ENCODE measurements at places on chromosomes 5 and 9.

DNA sequence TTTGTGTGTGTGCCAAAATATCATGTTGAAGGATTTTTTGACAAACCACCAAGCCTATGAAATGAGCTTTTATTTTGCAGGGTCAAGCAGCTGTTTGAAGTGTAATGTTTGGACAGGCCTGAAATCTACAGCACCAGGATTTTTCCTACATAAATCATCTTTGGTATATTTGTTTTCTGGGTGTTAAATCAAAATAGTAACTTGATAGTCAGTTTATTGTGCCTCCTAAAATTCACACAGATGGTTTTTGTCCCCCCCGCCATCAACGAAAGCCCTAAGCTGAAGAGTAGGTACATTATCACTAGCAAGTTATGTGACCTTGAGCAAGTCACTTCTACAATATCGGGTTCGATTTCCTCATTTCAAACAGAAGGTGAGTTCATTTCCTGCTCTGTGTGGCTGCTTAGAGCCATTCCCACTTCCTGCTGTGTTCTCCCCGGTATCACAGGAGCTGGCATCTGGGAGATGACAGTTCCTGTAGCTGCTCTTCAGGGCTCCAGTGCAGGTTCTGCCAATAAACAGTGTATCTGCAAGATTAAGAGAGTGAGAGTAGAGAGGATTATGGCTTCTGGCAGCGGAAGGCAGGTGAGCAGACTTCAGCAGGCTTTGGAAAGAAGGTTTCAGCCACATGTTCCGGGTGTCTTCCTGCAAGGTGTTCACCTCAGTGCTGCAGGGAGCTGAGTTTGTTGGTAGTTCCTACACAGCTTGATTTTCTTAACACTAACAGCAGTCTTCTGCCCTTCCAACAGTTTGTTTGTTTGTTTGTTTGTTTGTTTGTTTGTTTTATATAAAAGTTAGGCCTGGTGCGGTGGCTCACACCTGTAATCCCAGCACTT lies 48.4 kb upstream of the GNE start:
- peak; percentile 21 for DNase-seq

- no peak for DNase-seq
Measured at GRCh38 chr5:170576602-170577535, 73.0 kb downstream of the KCNIP1 start.

GRCh38 chr5:131379723-131380122 lies 115.9 kb downstream of the CDC42SE2 start:
- peak; percentile 57 for DNase-seq

DNA sequence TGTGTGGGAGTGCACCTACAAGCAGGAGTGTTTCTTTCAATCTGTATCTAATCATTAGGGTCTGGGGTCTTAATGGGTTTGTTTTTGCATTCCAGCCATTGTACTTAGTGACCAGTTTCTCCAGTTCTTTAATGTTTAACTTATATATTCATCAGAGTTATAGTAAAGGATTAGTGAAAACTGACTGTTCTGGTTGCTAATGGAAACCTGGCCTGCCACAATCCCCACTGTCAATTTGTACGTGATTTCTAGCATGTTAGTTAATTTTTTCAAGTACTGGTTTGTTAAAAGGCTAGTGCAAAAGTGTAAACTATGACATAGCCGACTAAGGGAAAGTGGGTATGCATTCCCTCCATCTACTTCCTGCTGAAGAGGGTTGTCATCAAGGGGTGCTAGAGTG lies 276.1 kb downstream of the HTR1A start:
- DNase-seq = no peak

GRCh38 chr5:106401561-106401960 lies 1269.2 kb downstream of the EFNA5 start:
- DNase-seq = no peak

DNA sequence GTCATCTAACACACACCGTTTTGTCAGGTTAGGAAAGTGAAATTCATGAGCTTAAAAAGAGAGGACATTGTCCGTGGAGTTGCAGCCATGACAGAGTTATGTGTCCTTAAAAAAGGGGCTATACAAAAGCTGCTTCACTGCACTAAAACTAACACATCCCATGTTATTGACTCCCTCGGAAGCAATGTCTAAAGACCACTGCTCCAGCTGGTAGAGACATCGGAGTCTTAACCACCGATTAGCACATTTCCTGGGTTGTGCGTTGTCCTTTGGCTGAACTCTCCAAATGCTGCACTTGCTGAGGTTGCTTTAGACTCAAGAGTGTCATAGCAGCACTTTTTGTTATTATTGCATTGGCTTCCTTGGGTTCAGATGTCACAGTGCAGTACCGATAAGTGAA lies 128.3 kb upstream of the C9orf72 start:
- DNase-seq = no peak

GRCh38 chr9:93826209-93826608 lies 128.9 kb downstream of the BARX1 start:
- no peak for DNase-seq

DNA sequence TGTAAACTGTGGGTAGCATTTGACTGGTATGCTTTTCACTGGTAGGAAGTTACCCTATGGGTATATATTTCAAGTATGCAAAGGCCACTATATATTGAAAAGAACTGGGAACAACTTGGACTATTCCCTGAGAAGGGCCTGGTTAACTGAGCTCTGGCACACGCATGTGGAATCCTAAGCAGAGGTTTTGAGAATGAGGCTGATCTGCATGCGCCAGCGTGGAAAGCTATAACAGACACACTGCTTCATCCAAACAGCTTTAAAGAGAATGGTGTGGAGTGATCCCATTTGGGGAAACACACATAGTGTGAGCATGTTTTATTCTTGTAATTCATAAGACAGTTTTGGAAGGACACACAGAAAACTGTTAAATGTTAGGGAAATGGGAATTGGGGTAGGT lies 8.4 kb downstream of the NSG2 start:
- DNase-seq = no peak

GRCh38 chr9:121610638-121610953 lies 40.8 kb upstream of the DAB2IP start:
- DNase-seq = no peak

DNA sequence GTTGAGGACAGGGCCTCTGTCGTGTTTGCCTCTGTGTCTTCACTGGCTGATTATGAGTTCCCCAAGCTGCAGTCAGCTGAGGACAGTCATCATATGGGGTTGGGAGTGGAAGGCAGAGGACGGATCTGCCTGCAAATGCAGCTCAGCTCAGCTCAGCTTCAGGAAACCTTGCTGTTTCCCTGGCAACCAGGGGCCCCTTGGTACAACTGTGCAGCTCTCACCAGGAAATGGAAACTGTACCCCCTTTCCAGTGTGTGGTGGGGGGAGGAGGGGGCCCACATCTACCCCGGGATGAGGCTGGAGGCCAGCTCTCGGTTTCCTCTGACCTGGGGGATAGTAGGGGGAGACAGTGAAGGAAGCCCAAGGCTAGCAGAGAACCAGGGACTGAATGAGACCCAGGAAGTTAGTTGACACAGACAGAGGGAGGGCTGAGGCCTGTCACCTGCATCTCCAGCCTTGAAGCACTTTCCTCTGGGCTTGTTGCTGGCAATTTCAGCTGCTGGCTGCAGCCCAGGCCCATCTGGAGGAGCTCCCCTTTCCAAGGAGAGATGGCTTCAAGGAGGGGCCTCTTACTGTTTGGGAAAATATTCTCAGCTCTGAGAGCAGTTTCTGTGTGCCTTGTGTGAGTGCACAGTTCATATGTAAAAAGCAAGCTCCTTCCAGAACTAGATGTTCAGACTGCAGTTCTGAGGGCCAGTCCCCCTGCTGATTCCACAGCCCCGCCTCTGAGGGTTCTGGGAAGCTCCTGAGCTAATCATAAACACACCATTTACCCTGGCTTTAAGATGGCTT lies 6.9 kb downstream of the ANXA6 start:
- DNase-seq = peak; percentile 33

DNA sequence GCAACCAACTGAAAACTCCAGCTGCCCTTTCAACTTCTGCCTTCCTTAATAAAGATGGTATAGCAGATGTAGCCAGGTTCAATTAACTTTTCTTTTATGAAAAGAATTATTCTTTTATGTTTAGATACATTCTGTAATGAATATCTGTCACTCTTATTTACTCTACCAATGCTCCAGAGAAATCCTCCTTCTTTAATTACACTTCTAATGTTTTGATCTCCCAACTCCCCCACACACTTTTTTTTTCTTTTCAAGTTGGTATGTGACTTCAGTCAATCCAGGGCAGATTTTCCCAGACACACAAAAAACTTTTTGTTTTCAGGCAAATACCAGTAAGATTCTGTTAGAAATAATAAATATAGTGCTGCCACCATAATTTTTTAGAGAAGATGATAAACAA lies 1000.0 kb upstream of the DMAC1 start:
- DNase-seq = no peak

Data from EH (cell line).